ENCODE measurements at places on chromosomes 7 and 10.
A peak's percentile ranks its signal among the peaks of the same experiment; 100 is the strongest.

DNA sequence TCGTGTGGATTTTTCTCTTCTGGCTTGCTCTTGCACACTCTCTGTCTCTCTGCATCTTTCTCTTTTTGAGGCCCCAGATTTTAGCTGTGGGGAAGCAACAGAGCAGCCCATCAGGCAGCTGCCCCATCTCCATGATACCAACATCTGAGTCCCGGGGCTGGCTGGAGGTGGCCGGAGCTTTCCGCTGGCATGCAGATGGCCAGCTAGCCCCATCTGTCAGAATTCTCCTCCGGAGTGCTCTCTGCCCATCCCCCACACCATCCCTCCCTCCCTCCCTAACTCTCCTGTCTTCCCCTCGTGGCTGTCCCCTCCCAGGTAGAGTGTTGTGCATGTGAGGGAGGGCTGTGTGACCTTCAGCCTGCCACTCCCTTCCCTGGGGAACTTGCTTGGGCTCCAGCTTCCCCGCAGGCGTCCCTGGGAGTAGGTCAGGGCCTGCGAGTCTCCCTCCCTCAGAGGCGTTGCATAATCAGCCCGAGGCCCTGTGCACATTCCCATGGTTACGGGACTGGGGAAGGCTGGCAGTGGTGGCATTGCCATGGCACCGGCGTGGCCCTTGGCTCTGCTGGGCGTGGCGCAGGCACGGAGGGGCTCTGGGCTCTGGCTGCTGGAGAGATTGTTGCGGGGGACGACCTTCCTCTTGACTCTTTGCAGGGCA, 24.7 kb downstream of the GHRHR start:
- DNase-seq: no peak

DNA sequence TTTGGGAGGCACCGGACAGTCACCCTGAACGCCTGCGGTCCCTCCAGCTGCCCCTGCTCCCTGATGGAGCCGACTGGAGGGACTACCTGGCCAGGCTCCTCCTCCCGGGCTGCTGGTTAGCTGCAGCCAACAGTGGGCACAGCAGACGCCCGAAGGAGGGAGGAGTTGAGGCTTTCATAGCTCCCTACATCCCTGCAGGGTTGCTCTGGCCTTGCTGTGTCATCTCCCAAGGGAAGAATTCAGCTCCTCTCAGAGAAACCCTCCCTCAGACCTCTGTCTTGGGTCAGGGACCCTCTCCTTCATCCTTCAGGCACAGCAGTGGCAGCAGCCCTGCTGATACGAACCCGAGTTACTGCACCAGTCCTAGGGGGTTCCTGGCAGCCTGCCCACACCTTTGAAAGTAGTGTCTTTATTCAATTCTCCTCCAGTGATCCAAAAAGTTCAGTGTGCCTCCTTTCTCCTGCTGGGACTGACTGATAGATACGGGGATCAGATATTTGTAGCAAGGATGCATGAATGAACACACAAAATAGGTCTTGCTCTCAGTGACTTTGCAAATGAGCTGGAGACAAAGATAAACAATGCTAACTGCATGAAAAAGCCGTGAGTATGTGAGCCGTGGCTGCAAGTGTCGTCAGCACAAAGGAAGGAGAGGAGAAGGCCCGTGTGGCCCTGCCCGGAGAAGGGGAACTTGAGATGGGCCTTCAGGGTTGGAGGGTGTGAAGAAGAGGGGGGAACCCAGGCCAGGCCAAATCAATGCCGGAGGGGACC, 136.6 kb downstream of the PRKAG2 start:
- no peak for DNase-seq

GRCh38 chr10:95327367-95327766, 36.6 kb upstream of the PDLIM1 start:
- DNase-seq: no peak

DNA sequence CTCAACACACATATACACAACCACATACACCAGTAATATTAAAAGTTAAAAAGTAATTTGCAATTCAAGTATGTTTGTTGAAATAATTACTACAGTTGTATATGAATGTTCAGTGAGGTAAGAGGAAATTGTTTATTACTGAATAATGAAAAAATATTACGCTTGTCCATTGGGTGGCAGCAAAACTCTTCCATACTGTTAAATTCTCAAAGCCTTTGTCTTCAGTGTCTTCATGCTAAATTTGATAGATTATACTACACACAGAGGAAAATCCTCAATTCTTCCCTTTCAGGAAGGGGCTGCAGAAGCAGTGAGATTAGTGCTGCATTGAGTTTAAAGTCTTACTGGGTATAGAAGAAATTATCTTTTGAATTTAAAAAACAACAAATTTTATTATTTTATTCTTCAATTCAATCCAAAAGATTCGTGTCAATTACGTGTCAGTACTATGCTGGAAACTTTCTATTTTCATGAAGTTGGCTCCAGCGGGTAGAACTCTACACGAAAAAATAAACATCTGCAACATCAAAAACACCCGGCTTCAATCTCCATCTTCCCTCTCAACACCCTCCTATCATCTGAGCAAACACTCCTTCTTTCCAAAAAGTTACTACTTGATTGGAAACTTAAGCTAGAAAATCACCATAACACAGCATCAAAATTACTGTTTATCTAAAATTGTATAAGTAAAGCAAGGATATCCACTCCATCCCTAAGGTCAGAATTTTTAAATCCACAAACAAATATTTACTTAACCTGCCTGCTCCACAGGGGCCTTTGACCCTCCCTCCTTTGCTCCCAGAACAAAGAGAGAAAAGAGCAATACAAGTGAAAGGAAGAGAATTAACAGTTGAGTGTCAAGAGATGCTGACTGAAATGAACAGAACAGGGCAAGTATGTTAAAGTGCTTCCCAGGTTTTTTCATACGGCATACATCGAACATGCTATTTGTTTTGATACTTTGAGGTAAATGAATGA, 37.0 kb upstream of the TES start:
- no peak for DNase-seq

- no peak for DNase-seq
Measured at GRCh38 chr10:6567884-6568283, 12.2 kb downstream of the PRKCQ start.

- peak; percentile 54 for DNase-seq
Measured at GRCh38 chr10:6348096-6348874, 145.6 kb downstream of the PFKFB3 start.

DNA sequence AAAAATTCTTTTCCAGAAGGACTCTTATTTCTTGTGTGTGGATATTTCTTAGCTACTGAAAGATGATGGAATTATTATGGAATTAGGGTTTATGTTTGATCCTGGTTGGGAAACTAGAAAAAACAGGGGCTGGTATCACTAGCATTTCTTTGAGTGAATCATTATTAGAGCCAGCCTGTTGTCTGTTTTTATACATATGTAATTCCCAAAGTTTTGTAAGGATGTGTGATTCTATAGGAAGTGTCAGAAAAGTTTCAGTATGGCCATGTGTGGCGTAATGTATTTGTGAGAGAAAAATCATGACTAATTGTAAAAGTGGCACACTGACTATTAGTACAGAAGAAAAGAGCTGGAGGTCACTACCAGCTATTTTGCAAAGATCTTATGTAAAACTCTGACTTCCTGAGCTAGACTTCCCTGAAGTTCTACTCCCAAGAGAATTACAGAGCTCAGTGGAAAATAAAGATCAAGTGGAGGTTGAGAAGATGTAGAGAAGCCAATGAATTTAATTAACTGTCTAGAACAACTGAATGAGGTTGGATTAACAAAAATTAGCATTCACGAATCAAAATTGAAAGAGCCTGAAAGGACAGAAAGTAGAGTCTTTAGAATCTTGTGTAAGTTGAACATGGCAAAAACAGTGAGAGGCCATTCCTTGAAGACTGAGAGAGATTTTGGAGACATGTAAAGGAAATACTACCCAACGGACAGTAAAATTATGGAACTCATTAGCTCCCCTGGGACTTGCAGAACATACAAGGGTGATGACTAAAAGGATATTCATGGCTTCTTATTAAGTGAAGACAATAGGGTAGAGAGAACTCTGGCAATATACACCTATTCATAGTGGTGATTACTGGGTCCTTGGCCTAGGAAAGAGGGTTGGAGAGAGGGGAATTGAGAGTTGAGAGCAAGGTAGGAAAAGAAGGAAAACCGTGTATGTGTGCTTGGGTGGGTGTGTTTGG, 12.5 kb downstream of the ZNF365 start:
- no peak for DNase-seq

DNA sequence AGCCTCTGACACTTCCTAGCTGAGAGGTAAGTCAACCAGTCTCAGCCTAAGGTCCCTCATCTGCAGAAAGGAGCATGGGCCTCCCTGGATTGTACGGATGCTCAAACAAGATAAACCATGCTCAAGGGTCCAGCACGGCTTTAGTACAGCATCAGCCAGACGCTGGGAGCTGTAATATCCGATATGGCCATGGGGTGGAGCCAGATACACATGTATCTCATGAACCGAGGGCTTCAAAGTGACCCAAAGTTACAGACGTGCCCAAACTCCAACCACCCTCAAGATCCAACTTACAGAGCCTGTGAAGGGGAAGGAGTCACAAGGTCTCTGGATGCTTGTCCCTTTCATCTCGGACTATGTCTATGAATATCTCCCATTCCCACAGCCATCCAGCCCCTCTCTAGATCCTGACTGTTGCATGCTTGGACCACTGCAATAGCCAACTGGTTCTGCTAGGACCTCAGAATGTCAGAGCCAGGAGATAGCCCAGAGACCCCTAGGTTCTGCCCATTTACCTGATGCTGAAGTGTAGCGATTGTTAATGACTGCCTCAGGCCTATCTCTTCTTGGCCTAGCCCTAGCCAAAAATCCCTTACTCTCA, 142.4 kb downstream of the SH3PXD2A start:
- DNase-seq: peak; percentile 58

- no peak for DNase-seq
Measured at GRCh38 chr7:9017286-9017685, 583.9 kb downstream of the NXPH1 start.

DNA sequence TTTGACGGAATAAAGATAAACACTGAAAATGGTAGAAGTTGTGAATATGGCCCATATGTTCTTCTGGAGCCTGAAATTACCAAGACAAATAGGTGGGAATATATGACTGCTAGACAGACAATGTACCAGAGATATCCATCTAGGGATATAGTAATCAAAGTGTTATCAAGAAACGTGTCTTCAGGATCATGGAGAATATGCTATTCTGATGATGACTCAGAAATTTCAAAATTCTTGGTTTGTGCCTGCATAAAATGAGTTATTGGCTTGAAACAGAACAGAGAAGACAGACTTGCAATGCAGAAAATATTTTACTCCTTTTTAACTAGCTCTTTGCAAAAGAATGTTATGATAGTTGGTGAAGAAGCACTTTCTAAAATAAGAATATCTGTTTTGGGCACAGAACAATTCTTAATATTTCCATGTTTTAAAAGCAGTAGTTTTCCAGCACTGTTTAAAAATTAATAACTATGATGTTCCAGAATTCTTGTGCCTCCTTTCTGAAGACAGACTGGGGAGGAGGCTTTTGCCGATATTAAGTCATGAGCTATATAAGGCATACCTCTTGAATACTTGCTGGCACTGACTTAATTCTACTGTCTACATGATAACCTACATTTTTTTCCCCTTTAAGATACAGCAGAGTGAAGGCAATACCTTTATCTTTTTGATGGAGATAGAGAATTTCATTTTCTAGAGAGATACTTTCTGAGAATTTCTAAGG, 34.4 kb upstream of the CABCOCO1 start:
- no peak for DNase-seq

DNA sequence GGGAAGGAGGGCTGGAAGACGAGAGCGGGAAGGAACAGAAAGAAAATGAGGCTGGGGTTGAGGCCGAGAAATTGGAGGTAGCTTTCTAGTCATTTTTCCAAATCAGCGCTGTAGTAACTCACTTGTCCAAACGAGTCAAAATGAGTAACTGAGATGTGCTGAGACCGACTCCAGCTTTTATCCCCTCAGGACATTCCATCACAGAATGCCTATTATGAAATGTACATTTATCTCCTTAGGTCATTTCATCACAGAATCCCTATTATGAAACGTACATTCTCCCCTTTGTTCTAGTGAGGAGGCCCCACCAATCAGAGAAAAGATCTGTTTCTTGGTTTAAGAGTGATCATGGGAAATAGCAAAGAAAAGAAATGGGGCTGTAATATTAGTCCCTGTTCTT, 55.7 kb upstream of the AMPH start:
- no peak for DNase-seq

- no peak for DNase-seq
Measured at GRCh38 chr7:132403465-132404110, 172.7 kb downstream of the PLXNA4 start.

DNA sequence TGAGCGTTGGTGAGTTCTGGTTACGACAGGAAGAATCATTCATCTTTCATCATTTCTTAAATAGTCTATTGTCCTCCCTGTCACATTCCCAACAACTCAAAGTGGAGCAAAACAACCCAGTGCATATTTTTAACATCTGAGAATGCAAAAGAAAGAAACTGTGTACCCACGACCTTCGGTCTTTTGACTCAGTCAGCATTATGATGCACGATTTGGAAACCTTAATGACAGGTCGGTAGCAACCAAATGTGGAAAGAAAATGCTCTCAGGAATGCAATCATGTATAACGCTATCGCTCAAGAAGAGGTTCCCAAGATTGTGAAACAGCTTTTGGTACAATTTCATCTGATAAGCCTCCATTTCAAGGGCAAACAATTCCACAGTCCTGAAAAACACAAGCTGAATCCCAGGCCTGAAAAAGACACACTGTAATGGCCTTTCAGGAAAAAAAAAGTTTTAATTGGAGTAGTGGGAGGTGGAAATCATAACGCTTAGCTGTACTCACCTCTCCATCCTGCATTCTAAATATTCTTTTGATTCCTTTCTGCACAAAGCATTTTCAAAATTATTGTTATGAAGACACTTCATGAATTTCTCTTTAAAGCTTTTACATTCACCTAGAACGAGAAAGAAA, 2.6 kb downstream of the COX19 start:
- no peak for DNase-seq

DNA sequence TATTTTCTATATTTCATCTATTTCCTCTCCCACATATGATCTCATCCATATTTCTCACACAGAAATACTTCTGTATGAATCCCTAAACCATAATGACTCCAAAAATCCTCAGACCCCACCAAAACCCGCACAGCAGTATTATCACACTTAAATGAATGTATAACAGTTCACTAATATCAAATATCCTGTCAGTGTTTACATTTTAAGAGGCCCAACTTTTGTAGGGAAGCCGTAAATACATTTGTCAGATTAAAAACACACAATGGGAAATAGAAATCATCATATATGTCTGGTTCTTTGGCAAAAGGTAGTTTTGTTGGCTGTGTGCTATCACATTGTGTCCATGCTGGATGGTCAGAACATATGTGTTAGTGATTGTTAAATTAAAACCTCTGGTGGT, 4.2 kb downstream of the AUTS2 start:
- no peak for DNase-seq

- no peak for DNase-seq
Measured at GRCh38 chr10:124245191-124245590, 151.8 kb upstream of the CHST15 start.

DNA sequence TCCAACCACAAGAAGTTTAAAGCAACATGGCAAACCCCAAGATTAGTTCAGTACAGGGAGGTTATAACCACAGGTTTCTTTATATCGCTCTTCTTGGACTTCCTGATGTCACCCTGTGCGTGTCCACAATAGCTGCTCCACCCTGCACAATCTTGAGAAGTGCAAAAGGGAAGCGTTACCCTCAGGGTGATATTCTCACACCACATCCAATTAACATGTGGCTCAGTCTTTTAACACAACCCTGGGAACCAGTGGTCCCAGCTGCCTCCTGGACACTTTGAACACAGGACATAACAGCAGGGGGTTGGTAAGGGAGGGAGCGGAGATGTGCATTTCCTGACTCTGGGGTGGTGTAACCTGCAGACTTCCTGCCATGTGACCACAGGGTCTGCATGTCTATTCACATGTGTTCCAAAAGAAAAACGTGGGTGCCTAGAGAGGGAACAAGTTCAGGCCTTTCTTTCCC, 64.6 kb downstream of the GSAP start:
- no peak for DNase-seq

- no peak for DNase-seq
Measured at GRCh38 chr7:55055479-55055878, 36.7 kb downstream of the EGFR start.
